ENCODE measurements at places on chromosomes 11 and 22.
A peak's percentile ranks its signal among the peaks of the same experiment; 100 is the strongest.

DNA sequence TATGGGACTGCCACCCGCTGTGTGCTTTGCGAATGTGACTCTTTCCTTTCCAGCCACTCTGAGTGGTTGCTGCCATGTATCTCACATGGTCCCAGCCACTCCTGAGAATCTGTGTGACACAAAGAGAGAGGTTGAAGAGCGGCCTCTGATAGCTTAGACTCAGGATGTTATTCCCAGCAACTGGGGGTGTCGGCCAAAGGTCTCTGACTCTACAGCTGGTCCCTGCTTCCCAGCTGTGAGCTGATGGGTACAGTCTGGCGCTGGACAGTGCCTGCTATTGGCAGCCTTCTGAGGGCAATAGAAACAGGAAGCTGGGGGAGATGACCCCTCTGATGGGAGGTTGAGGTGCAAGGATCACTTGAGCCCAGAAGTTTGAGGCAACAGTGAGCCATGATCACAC is 105.1 kb downstream of the RRAS2 start:
- DNase-seq, result no peak

- no peak for DNase-seq
Measured at GRCh38 chr11:25769287-25769686, 562.6 kb upstream of the ANO3 start.

- no peak for DNase-seq
Measured at GRCh38 chr11:96235751-96236150, 107.2 kb downstream of the MAML2 start.

DNA sequence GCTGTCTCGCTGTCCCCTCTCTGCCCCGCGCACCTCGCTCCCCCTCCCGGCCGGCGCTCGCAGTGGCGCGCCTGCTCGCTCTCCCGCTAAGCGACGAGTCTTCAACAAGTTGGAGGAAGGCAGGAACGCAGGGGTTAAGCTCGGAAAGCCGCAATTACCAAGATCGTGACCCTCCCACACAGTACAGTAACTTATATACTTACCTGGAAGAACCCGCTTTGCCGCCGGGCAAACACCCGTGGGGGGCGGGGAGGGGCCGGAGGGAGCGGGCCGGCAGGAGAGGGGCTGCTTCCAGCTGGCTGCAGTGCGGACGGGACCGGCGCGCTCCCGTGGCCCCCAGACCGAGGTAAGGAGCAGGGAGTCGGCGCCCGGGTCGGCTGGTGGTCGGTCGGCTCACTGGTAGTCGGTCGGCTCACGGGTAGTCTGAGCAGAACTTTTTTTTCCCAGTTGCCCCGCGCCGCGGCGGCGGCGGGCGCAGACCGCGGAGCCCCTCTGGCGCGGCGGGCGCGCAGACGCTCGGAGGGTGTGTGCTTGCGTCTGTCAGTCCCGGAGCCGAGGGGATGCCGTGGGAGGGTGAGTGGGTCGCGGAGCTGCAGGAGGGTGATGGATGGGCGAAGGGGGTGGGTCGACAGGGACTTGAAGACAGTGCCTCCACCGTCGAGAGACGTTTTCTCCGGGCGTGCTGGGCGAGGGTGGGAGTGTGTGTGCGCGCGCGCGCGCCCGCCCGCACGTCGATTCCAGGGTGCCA is 101.2 kb upstream of the HSD17B12 start:
- no peak for DNase-seq

- no peak for DNase-seq
Measured at GRCh38 chr11:73269459-73270015, 2.6 kb upstream of the P2RY6 start.

- DNase-seq, result no peak
Measured at GRCh38 chr11:67667490-67668191, 6.8 kb downstream of the ALDH3B2 start.

DNA sequence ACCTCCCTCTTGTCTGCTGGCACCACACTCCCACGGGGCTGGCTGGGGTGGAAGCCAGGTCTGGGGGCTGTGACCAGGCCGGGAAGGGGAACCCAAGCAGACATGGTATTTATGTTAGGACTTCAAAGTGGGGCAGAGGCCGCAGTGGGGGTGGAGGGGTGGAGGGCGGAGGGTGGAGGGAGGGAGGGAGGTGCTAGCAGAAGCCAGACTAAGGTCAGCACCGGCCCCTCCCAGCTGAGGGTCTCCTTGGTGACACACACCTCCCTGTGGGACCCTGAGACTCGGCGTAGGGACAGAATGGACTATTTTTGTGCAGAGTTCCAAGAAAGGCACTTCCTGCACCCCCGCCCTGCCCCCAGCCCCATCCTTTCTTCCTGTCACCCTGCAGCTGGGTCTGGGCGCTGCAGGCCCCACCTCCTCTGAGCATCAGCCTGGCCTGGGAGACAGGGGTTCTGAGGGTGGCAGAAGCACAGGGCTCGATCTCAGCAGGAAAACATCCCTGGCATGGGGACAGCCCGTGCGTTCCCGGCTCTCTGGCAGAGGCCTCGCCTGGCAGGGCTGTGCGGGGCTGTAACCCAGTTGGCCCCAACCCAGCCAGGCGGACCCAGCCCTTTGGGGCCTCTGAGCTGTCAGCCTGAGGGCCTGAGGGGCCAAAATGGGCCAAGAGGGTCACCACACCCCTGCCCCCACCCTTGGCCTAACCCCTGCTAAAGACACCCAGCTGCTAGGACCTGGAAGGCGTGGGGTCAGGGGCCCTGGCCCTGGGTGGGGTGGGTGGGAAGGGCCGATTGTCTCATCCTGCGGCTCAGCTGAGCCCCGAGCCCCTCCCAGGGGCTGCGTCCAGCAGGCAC is 9.6 kb upstream of the CD248 start:
- DNase-seq, result peak; percentile 57

DNA sequence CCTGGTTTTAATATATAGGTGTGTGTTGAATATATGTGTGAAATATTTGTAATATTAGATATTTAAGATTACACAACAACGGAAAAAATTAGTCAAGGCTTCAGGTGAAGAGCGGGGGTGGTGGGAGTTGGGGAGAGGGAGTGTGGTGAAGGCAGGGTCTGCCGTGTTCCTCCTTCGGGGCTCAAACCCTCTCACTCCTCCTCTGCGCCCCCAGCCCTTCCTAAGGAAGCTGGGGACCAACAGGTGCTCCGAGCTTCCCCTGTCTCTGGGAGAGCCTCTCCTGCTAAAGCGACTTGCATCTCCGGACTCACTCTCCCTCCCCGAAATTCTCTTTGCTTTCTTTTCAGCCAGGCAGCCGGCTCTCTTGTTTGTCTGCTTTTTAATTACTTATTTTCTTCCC is 960 bp upstream of the CADM1 start:
- DNase-seq, result no peak

DNA sequence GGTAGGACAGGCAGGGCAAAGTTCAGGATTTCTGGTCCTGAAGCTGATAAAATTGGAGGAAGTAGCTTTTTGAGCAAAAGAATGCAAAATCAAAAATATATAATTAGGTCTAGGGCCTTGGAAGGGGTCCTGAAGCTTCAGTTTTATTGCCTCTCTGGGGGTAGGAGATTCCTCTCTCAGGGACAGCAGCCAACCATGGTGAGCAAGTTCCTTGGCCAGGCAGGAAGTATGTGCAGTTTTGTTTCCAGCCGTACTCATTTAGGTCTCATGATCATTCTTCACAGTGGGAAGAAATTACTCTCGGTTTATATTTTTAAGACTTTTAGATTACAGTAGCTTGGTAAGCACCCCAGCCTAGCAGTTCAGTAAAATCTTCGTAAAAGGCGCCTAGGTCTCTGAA is 2.9 kb upstream of the RAB38 start:
- no peak for DNase-seq

GRCh38 chr11:2136952-2137201 is 2.3 kb downstream of the IGF2 start:
- no peak for DNase-seq

DNA sequence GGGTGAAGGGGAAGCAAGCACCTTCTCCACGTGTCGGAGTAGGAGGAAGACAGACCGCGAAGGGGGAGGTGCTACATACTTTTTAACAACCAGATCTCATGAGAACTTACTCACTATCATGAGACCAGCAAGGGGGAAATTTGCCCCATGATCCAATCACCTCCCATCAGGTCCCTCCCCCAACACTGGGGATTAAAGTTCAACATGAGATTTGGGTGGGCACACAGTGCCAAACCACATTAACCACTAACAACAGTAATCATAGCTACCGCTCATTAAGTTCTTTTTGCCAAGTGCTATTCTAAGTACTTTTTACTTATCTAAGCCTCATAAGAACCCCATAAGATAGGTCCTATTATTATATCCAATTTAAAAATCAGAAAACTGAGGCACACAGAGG is 450.5 kb upstream of the DDI1 start:
- DNase-seq, result no peak

- no peak for DNase-seq
Measured at GRCh38 chr11:88447281-88447680, 109.7 kb upstream of the CTSC start.

- DNase-seq, result no peak
Measured at GRCh38 chr11:44952082-44952481, 1.4 kb upstream of the TP53I11 start.

DNA sequence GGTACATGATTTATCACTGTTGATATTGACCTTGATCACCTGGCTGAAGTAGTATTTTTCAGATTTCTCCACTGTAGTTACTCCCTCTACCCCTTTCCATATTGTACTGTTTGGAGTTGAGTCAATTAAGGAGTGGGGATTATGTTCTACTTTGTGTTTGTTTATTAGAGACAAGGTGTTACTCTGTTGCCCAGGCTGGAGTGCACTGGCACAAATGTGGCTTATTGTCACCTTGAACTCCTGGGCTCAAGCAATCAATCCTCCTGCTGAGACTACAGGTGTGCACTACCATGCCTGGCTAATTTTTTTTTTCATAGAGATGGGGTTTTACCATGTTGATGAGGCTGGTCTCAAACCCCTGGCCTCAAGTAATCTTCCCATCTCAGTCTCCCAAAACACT is 85.3 kb upstream of the CCDC90B start:
- no peak for DNase-seq

DNA sequence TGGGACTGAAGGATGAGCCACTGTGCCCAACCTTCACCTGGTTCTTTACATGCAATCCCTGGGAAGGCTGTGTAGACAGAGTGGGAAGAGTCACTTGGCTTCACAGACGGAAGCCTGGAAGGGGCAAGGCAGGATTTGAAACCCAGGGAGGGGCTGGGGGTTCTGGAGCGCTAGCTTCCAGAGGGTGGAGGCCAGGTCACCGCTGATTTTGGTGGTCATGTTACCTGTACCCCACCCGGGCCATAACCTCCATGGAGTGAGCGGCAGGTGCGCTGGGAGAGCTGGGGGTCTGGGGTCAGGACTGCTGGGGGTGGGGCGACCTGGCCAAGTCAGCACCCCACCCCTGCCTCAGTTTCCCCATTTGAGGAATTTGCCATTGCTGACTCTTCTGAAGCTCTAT is 38.3 kb downstream of the PDGFB start:
- no peak for DNase-seq

DNA sequence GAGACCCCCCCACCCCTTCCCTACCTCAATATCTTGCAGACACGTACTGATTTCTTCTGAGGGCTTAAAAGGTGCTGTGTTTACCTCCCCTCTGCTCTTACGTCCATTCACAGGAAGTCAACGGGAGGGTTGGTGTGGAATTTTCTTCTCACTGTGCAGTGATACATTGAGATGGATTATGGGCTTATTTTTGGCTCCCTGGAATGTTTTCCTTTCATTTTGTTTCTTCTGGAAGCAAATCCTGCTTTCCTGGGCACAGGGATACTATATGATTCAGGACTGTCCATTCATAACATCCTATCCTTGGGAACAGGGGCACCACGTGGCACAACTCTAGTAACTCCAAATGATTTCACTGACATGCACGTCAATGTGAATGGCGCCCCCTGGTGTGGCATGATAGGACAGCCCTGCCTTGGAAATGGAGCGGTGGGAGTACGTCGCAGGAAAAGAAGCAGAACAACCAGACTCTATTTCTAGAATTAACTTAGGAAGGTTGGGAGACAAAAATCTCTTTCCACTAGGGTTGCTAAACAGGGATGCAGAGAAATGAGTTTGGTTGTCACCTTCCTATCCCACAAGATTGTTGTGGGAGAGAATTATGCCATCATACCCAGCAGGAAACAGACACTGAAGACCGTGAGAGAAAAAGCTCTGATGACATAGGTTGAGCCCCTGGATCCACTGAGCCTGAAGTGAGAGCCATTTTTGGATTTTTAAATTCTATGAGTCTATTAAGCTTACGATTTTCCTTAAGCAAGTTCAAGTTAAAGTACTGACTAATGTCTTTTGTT is 146.5 kb upstream of the RAG2 start:
- peak; percentile 37 for DNase-seq

DNA sequence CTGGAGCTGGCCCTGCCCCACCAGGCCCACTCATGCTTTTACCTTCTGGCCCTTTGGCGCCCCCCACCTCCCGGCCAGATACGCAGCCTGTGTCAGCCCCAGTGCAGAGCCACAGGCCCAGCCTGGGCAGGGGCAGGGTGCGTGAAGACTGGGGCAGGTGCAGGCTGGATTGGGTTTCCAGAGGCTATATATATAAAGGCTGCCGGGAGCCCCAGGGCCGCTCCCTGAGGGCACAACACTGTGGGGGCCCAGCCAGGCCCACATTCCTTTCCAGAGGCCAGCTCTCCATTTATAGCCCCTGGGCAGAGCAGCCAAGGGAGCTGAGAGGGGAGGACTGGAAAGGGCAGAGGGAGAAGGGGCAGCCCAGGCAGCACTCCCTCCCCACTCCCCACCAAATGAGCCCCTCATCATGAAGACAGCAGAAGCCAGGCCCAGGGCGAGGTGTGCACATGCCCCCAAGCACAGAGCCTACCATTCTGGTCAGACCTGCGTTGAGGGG is 5.0 kb upstream of the MYOD1 start:
- no peak for DNase-seq

- no peak for DNase-seq
Measured at GRCh38 chr11:70717936-70718595, 319.7 kb downstream of the CTTN start.

DNA sequence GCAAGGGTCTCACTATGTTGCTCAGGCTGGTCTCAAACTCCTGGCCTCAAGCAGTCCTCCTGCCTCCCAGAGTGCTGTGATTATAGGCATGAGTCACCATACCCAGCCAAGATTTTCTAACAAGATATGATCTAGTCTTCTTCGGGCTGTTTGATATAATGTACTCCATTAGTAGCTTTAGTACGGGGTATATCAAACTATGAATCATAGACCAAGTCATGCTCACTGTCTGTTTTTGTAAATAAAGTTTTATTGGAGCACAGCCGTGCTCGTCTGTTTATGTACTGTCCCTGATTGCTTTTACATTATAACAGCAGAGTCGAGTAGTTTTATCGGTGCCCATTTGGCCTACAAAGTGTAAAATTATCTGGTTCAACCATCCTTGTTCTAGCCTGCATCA is 43.9 kb upstream of the GRIK4 start:
- no peak for DNase-seq
